Esophagus squamous epithelium (tissue), 5 donors: ENCODE measurements at places on chromosomes 1 and 21.

GRCh38 chr1:28835237-28835650, 23.3 kb downstream of the OPRD1 start:
- no peaks in the 10 kb centered on the region for H3K27me3 ChIP-seq
- no peaks in the 10 kb centered on the region for H3K36me3 ChIP-seq
- no peak for DNase-seq
- no peaks in the 10 kb centered on the region for H3K4me1 ChIP-seq

- no peak overlapping the region for H3K27ac ChIP-seq
- no peaks in the 10 kb centered on the region for H3K36me3 ChIP-seq
Observed at GRCh38 chr1:41874903-41875411, 43.8 kb downstream of the HIVEP3 start.

GRCh38 chr1:230191079-230191804, 124.2 kb downstream of the GALNT2 start:
- DNase-seq: no peak
- H3K36me3 ChIP-seq: no peaks in the 10 kb centered on the region
- H3K27ac ChIP-seq: peak overlapping the region; percentile 73
- H3K27me3 ChIP-seq: no peaks in the 10 kb centered on the region

GRCh38 chr1:151711951-151712350, 4.7 kb downstream of the CELF3 start:
- no peaks in the 10 kb centered on the region for H3K4me1 ChIP-seq
- no peak for DNase-seq
- no peaks in the 10 kb centered on the region for H3K27me3 ChIP-seq
- H3K36me3 ChIP-seq: no peaks in the 10 kb centered on the region
- H3K4me3 ChIP-seq: no peak overlapping the region
